ENCODE measurements at places on chromosomes 12 and 14.

GRCh38 chr14:79118291-79118690 lies 948.1 kb downstream of the NRXN3 start:
- DNase-seq: no peak

DNA sequence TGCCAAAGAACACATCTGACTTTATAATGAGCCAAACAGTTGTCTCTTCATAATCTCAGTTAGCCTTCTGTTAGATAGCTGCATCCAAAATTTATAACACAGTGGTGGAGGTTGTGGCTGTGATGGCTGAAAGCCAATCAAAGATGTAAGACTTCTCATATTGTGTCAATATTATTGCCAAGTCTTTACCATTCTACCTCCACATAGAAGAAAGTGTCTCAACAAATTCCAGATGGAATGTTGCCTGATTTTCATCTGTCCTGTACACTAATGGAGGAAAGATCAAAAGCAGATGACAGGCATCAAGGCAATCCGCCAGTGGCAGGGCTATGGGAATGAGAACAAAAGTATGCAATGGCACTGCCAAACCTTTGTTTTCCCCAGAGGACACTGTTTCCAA lies 813.1 kb upstream of the NOVA1 start:
- DNase-seq: no peak

DNA sequence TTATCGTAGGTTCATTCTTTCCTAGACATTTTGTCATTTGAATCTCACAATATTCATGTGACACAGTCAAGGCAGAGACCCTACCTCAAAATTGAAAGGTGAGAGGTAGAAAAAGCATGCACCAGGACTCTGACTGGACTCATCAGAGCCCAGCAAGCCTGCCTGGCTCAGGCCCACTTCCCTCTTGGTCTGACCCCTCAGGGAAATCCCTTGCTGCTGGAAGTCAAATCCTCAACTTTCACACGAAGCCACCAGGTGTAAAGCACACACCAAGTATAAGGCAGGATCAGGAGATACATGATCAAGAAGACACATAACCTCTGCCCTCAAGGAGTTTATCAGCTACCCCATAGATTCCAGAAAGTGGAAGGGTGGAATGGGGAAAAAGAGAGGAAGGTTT lies 18.8 kb downstream of the NIN start:
- DNase-seq: no peak

DNA sequence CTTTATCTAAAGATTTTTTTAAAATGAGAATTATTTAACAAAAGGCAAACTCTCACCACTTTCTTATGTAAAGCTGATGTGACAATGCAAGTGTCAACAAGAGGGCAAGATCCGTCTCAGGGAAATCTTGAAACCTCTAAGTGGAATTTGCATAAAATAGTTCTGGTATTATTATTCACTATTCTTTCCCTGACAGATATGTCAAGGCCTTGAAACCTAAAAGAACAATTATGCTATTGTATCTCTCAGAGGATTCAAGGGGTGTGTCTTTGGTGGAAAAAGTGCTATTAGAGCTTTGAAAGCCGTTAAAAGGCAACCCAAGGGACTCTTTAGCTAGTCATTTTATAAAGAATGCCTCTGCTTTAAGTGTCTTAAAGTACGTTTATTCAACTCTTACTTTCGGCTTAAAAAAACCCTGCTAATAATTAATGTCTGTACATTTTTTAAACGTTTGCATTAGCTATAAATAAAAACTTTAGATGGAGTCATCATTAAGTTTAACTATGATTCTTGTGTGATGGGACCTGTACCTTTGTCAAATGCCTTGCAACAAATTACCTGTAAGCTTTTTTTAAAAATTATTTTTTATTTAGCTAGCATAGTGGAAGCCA lies 585.5 kb downstream of the VRK1 start:
- DNase-seq: no peak

- DNase-seq: no peak
Measured at GRCh38 chr14:61641914-61642613, 53.2 kb upstream of the HIF1A start.

DNA sequence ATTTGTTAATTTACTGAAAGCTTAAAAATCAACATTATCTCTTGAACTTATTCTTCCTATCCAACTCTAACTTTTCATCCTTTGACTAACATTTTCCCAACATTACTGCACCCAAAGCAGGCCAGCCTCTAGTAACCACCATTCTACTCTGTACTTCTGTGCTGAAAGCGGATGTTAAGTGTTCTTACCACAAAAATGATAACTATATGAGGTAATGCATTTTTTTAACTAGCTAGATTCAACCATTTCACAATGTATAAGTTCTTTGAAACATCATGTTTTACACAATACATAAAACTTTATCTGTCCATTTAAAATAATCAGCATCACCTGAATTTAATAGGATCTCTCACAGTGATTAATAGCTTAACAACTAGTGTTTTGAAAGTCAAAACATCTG lies 468.5 kb upstream of the MGAT4C start:
- DNase-seq: no peak

DNA sequence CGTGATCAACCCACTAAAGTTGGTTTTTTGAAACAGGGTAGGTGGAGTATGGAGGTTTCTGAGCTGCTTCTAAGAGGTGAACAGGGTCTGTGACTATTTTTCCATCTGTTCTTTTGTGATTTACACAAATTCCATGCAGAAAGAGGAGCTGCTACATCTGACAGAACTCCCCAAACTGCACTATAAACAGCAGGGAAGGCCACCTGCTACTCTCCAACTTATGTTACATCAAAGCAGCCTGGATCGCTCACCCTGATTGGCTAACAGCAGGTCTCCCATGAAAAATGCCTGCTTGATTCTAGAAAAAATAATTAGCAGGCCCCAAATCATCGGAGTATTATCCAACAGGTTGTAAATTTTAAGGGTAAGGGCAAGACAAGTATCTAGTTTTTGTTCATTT lies 282.9 kb upstream of the FLRT2 start:
- no peak for DNase-seq

- DNase-seq: no peak
Measured at GRCh38 chr14:48454887-48455286, 779.5 kb upstream of the MDGA2 start.

- no peak for DNase-seq
Measured at GRCh38 chr12:5085896-5086295, 42.2 kb downstream of the KCNA5 start.

- no peak for DNase-seq
Measured at GRCh38 chr14:105275267-105275946, 25.4 kb downstream of the BRF1 start.

DNA sequence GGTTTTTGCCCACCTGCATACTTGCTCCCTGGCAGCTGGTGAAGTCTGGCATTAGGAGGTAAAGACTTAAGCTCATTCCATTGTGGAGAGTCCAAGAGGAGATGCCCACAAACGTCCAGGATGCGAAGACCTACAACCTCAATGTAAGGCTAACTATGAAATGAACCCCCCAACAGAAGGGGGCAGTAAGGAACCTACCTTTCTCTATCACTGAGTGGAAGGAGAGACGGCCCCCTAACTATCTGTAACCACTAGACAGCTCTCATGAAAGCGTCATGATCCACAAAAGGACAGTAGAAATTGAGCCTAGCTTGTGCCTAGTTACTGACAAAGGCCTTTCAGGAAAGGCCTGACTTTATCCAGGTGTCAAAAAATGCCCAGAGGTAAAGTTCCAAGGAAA lies 55.3 kb downstream of the ZFYVE21 start:
- no peak for DNase-seq

DNA sequence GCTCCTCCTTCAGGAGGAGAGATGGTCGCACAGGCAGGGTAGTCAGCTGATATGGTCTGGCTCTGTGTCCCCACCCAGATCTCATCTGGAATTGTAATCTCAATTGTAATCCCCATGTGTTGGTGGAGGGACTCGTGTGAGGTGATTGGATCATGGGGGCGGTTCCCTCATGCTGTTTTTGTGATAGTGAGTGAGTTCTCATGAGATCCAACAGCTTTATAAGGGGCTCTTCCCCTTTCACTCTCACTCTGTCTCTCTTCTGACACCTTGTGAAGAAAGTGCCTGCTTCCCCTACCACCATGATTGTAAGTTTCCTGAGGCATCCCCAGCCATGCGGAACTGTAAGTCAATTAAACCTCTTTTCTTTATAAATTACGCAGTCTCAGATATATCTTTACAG lies 218.9 kb upstream of the TMTC1 start:
- no peak for DNase-seq

GRCh38 chr12:96157427-96157826 lies 36.7 kb upstream of the ELK3 start:
- DNase-seq: no peak

All from GM12864 (cell line).